ENCODE measurements at places on chromosomes 5 and 9. TPM values are rescaled to one million over a fixed set of nuclear protein-coding genes. Genes with fewer than 3 reads are reported as not detected.

The TERT gene
- not detected for total RNA-seq

The KIAA0825 gene
- total RNA-seq: 2.6 TPM

The ANKRD18A gene
- under 0.01 TPM for total RNA-seq

The IL13 gene
- total RNA-seq: not detected

The ARAP3 gene
- 45.8 TPM for total RNA-seq

The PCDHA4 gene
- total RNA-seq: 0.10 TPM

The CRHBP gene
- total RNA-seq: 0.29 TPM

The PAEP gene
- not detected for total RNA-seq

The SH3TC2 gene
- total RNA-seq: 15.4 TPM

The PCDHGB2 gene
- 4.6 TPM for total RNA-seq

The ISL1 gene
- not detected for total RNA-seq

The CBY3 gene
- not detected for total RNA-seq

The TPPP gene
- under 0.01 TPM for total RNA-seq

The PRLR gene
- not detected for total RNA-seq

The PLAC8L1 gene
- 0.29 TPM for total RNA-seq

The MAT2B gene
- total RNA-seq: 82.3 TPM

The CCDC183 gene
- total RNA-seq: 0.65 TPM

The CTNND2 gene
- total RNA-seq: not detected

The FOXD4L5 gene
- not detected for total RNA-seq

The ZBTB26 gene
- 4.7 TPM for total RNA-seq

The BTNL3 gene
- not detected for total RNA-seq

The FCN1 gene
- not detected for total RNA-seq

The CD274 gene
- 26.7 TPM for total RNA-seq

The FBXL7 gene
- total RNA-seq: 22.2 TPM

The CCL27 gene
- total RNA-seq: not detected

The FGF10 gene
- not detected for total RNA-seq

The GARNL3 gene
- 9.5 TPM for total RNA-seq
